ENCODE measurements at places on chromosomes 5 and 9. TPM values are rescaled to one million over a fixed set of nuclear protein-coding genes. Genes with fewer than 3 reads are reported as not detected.

NUTM2F gene
- not detected for total RNA-seq

DNA sequence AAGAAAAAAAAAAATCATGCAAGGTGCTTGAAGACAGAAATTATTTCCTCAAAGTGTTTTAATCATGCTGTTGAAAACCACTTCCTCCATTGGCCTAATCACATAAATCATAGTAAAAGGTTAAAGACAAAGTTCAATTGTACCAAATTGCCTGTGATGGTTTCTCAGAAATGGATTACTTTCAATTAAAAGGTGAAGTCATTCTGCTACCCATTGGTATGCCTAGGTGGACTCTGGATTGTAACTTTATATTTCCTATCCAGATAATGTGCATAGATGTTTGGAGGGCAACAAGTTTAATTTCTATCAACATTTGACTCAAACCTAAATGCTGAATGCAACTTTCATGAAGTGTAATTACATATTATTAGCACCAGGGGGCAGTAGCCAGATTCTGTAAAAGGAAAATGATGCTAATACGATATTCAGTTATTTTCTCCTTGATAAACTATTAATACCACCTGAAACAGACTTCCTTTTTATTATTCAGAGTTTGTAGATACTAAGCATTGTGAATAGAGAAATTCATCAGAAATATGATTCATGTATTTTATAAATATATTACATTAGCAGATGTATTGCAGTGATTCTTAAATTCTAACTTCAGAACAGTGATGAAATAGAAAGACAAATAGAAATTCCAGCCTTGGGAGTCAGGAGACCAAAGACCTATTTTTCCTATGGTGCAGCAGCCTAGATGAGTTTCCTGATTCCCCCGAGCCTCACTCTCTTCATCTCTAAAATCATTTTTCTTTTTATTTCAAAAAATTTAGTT is 148.2 kb downstream of the CAAP1 start:
- no peak for DNase-seq

PHF24 gene
- 0.13 TPM for total RNA-seq

DNA sequence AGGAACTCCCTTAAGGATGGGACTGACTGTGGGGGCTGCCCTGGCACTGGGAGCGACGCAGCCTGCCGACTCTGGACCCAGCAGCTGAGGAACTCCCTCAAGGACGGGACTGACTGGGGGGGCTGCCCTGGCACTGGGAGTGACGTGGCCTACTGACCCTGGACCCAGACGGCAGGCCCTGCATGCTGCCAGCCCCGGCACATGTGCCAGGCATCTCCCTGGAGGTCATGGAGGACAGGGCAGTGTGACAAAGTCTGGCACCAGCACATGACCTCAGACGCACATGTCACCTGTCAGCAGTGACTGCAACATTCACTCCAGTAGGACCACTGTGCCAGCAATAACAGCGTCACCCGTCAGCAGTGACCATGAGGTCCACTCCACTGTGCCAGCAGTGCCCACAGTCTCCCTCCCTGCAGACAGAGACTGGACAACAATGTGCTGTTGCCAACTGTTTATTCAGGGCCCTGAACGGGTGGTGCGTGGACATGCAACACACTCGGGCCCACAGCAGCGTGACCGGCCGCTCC is 4.5 kb downstream of the FBXW5 start:
- no peak for DNase-seq

DNA sequence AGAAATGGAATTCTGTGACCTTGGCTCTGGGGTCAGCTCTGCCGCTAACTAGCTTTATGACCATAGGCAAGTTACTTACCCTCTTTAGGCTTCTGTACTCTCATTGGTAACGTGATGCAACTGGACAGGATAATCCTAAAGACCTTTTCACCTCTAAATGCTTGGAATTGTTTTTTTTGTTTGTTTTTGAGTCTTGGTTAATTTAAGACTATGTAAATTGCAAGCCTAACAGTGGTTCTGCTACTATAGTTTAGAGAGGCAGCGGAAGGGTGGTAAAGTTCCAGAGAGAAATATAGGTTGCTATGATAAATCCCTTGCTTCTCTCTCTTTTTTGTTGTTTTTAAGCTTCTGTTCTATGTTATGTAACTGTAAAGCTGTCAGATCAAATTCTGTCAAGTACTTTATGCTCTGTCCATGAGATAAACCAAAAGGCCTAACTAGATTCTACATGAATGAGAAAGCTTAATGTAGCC is 17.6 kb downstream of the FAM169A start:
- no peak for DNase-seq

All from endothelial cell (in vitro differentiated cells).